Left ventricle myocardium inferior (tissue), 1 donor: ENCODE measurements at places on chromosomes 6 and 20. TPM values are rescaled to one million over a fixed set of nuclear protein-coding genes. Genes with fewer than 3 reads are reported as not detected.

DNA sequence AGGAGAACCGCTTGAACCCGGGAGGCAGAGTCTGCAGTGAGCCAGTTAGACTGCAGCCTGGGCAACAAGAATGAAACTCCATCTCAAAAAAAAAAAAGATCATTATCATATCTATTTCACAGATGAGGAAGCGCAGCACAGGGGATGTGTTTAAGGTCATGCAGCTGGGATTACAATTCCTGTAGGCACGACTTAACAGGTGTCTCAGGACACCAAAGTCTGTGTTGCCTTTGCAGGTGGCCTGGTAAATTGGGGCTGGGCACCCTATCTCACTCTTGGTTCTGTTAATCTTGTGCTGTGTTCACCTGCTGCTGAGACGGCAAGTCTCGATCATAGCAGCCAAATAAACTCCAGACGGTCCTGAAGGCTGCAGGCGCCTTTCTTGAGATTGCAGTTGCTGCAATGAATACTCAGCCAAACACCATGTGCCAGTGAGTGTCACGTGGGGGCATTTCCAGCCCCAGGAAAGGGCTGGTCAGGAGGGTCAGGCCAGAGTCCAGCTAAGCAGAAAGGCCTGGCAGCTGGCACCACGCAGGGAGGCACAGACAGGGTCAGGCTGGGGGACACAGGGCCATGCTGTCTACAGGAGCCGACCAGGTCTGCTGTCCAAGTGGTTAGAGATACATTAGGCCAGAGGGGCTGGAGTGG lies 55.8 kb downstream of the FGD2 start:
- DNase-seq = peak; percentile 40

DNA sequence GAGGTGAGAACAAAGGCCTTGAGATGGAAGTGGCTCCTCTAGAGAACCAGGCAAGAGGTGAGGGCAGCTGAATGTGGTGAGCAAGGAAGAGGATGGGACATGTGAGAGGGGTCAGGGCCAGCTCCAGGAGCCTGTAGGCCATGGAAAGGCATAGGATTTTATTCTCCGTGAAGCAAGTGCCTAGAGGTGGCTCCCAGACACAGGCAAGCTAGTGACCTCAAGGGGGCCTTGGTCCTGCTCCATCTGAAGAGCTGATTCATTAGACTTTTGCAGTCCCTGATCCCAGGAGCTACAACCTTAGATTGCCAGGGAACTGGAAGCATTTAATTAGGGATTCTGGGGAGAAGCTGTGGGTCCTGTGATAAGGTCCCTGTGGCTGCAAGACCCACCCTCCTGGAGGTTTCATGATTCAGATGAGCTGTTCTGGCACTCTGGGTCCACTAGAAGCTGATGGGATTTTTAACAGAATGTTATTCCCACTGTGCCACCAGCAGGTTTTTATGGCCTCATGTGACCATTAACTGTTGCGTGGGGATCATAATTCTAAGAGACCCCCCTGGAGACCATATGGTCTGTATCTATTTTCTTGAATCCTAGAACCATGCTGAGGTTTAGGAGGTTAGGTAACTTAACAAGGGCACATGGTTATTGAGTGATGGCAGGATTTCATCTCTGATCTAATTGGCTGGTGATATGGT lies 90.5 kb downstream of the ELOVL5 start:
- no peak for DNase-seq

GRCh38 chr6:32794510-32794909 lies 22.3 kb downstream of the HLA-DOB start:
- DNase-seq = no peak

GRCh38 chr20:19457611-19458010 lies 245.2 kb downstream of the SLC24A3 start:
- no peak for DNase-seq

GRCh38 chr6:1770968-1771723 lies 161.4 kb downstream of the FOXC1 start:
- DNase-seq = no peak

- no peak for DNase-seq
These were observed 128.8 kb upstream of the QKI start for GRCh38 chr6:163285691-163286090.

GRCh38 chr6:53805725-53806124 lies 10.9 kb downstream of the LRRC1 start:
- no peak for DNase-seq

GRCh38 chr6:149052350-149053106 lies 265.0 kb upstream of the TAB2 start:
- DNase-seq = no peak

XPO5 gene
- total RNA-seq = 20.3 TPM

TXLNB gene
- total RNA-seq = 137 TPM

ALDH8A1 gene
- 0.08 TPM for total RNA-seq

EPHA7 gene
- 12.5 TPM for total RNA-seq
